ENCODE measurements at places on chromosomes 11 and 22.

DNA sequence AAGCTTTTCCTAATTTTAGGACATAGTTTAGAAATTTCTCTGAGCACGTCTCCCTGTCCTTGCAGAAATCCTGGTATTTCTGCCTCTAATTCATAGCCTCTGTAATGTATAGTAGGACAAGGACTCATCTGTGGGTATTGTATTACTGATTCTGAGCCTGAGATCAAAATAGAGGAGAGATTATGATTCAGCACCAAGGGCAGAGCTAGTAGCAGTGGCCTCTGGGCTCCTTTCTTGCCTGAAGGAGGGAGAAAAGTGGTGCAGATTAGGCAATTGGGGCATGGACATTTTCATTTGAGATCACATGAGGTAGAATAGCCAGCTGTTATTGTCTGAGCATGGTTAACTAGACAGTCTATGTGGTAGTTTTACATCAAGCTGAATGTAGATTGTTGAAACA, 2.8 kb downstream of the MADD start:
- DNase-seq = peak; percentile 14

DNA sequence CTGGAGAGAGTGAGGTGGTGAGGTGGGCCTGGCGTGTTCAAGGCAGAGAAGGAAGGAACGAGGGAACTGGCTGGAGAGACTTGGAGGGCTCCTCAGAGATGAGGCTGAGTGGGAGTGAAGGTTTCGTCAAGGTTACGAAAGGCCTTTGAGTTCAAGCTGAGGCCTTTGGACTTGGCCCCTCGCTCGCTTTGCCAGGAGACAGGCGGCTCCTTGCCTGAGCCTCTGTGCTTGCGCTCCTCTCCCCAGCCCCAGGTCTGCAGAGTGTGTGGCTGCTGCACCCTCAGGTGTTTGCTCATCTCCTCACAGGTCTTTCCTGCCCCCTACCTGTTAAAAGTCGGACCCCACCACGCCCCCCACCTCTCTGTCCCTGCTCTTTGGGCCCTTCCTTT, 91.6 kb downstream of the ATXN10 start:
- no peak for DNase-seq

- no peak for DNase-seq
Observed at GRCh38 chr11:129932381-129933067, 37.1 kb upstream of the NFRKB start.

DNA sequence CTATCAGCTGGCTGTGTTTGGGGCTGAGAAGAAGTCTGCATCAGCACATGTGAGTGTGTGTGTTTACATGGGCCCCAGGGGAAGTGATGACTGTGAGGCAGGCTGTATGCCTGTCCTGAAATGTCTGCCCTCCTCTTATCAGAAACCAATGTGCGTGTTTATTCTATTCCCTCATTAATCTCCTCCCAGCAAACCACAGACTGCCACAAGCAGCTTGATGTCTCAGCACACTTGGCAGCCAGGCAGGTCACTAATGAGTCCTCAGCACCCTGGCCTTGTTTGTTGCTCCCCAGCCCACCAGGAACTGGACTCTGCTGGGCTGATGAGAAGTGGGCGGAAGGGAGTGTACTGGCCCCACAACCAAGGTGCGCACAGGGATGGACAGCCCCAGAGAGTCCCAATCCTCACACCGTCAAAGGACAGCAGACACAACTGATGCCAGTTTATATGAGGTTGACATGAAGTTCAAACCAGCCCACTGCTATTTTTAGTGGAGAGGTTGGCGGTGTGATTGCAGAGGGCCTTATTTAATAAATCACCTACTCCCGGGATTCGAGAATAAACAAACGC, 225.8 kb downstream of the ETS1 start:
- DNase-seq = peak; percentile 26

DNA sequence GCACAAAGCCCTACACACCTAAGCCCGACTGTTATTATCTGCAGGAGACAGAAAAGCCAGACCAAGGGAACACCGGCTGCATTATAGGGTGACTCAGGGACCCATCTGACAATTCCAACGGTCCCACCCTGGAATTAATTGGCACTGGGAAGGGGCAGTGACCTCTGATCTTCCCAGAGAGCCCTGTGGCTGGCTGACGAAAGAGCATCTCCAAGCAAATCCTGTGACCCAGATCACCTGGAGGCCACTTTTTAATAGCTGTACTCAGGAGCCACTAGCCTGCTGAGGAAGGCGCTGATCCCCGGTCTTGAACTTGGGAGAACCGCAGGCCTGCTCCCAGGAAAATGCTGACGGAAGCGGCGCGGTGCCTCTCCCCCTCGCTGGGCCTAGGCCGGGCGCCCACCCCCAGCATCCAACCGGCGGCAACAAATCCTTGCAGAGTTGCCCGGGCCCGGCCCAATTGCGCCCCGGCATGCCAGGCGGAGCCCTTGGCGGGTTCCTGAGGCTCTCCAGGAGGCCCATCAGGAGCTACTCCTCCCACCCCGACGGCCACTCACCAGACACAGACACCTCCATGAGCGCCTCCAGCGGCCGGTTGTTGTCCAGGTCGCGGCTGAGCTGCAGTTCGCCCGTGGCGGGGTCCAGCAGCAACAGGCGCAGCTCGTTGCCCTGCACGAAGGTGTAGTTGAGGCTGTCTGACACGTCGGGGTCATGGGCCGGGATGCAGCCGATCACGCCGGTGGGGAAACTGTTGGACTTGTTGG, 4.2 kb downstream of the CELSR1 start:
- DNase-seq = no peak

GRCh38 chr11:127629200-127629599, 628.6 kb upstream of the KIRREL3 start:
- no peak for DNase-seq

DNA sequence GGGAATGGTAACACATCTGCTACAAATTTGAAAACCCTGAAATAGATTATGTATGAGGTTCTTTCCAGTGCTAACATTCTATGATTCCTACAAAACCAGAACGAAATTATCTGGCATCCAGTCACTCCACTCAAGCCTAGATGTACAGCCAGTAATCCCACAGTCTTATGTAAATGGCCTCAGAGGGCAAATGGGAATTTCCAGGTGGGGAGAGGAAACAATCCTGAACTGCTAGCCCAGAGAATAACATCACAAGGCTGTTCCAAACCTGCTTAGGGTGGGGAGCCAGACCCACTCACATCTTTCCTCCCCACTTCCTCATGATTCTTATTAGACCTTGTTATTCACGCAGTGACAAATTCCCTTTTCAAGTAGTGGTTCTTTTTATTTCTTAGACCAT, 3.5 kb downstream of the FIBIN start:
- DNase-seq = no peak

- DNase-seq = no peak
Observed at GRCh38 chr11:130762638-130763037, 153.6 kb downstream of the SNX19 start.

DNA sequence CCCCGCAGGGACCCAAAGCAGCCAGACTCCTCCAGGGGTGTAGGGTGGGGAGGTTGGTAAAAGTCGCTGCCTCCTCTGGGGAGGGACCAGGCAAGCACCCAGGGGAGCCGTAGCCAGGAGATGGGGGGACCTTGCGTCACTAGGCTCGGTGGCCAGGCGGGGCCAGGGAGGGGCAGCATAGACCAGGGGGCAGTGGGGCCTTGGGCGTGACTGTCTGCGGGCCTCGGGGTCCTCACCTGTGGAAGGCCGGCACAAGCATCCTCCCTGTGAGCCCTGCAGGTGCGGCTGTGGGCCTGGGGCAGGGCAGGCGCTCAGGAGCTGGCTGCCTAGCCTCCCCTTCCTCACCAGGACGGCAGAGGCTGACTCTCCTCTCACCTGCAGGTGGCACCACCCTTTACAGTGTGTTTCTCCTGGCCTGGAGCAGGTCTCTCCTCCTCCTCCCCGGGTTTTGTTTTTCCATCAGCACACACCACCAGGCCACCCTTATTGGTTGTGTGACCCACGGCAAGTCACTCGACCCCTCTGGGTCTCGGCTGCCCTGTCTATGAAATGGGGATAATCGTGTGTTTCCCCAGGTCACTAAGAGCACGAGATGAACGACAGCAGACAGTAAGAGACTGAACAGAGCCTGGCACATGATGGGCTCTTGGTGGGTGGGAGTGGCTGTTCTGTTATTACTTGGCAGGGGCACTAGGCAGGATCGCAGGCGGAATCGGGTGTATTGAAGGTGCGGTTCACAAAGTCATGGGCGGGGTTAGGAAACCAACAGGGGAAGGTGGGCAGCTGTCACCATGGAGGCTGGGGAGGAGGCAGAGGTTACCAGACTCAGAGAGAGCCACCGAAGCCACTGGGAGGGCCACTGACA, 52.7 kb downstream of the FLRT1 start:
- no peak for DNase-seq
